NCI-H187 (cell line): ENCODE measurements at places on chromosomes 1 and 21.

GRCh38 chr1:39698568-39698967 lies 7.3 kb upstream of the HPCAL4 start:
- no peak for DNase-seq

- no peak for DNase-seq
These were observed 25.9 kb downstream of the KRTAP19-8 start for GRCh38 chr21:31012133-31013089.

- no peak for DNase-seq
These were observed 121.8 kb upstream of the WNT4 start for GRCh38 chr1:22264464-22265341.

GRCh38 chr1:159229260-159229885 lies 24.7 kb downstream of the ACKR1 start:
- no peak for DNase-seq

DNA sequence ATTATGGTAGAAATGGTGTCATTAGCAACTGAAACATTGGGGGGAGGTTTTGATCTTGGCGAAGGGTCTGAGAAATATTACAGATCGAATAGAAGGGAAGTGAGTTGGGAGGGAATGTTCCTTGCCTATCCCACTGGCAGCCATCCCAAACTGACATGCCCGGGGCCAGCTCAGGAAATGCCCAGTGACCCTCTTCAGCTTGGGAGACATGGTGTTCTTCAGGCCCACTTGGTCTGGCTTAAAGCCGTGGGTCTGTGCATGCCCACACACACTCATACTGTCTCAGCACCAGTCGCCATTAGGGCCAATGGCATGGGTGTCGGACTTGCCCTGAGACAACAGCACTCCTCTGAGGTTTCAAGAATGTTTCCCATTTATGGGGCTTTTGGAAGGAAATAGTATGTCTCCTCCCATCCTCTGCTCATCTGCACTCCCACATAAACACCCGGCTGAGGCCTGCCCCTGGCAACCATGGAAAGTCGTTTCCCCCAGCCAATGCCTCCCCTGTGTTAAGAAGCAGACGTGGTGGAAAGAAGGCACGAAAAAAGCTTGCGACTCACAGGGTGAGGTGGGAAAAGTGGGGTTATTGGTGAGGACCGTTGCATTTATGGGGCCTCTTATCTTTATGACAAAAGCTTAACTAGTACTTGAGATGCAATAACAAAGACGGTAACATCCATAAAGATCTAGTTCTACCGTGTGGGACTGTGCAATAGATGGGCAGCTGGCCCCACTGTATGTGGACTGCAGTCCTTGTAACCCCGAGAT lies 2.0 kb downstream of the RNF186 start:
- DNase-seq, result no peak

DNA sequence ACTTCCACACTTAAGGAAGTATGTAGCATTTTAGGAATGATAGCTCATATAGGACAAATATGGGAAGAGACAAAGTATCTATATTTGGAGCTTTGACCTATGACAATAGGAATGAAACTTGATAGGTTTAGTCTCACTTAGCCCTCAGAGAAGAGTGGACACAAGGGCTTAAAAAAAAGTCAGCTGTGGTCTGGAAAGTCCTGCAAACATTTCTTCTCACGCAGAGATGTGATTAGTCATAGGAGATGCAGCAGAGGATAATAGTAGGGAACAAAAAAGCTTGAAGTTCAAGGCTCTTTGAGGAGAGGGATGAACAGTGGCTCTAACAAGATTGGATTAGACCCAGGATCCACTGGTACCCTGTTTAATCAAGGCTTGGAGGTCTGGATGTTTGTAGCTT lies 14.8 kb upstream of the RNF220 start:
- DNase-seq, result no peak

DNA sequence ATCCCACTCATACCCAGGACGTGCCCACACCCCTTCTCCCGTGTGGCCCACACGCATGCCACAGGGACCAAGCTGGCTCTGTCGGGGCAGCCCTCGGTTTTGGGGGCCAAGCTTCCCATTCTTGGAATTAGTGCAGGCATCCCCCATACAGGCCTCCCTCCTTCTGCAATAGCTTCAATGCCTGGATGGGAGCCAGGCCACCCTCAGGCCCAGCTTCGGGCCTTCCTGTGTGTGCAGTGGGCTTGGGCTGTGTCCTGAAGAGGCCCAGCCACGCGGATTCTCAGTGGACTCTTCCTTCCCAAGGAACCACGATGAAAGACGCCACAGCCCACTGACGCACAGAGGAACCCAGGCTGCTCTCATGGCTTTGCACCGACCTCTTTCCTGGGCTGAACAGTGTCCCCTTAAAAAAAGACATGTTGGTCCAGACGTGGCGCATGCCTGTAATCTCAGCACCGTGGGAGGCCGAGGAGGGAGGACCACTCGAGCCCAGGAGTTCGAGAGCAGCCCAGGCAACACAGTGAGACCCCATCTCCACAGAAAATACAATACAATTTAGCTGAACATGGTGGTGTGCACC lies 3.4 kb downstream of the KRTAP10-11 start:
- DNase-seq, result no peak

DNA sequence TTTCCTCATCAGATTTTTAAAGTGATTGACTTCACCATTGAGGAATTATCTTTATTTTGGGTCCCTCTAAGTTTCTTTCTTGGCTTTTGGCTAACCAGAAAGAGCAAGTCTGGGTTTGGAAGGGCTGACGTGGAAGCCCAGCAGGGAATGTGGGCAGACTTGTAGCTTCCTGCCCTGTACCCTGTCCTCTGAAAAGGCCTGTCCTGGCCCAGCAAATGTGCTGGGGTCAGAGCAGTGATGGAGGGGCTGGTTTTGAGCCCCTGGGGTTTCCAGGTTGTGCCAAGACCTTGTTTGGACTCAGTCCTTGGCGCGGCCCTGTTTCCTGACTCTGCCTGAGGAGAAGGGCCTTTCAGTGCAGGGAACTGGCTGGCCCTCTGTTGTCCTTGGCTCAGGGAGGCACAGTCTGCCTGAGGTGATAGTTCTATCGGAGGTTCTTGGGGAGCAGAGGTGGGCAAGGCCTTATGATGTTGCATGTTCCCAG lies 72.1 kb downstream of the UCK2 start:
- no peak for DNase-seq

- no peak for DNase-seq
These were observed 16.8 kb upstream of the PABPC4 start for GRCh38 chr1:39593386-39593785.
